ENCODE measurements at places on chromosomes 1 and 21.
A peak's percentile ranks its signal among the peaks of the same experiment; 100 is the strongest.

GRCh38 chr1:168050880-168051279 lies 85.8 kb downstream of the GPR161 start:
- no peak for DNase-seq

DNA sequence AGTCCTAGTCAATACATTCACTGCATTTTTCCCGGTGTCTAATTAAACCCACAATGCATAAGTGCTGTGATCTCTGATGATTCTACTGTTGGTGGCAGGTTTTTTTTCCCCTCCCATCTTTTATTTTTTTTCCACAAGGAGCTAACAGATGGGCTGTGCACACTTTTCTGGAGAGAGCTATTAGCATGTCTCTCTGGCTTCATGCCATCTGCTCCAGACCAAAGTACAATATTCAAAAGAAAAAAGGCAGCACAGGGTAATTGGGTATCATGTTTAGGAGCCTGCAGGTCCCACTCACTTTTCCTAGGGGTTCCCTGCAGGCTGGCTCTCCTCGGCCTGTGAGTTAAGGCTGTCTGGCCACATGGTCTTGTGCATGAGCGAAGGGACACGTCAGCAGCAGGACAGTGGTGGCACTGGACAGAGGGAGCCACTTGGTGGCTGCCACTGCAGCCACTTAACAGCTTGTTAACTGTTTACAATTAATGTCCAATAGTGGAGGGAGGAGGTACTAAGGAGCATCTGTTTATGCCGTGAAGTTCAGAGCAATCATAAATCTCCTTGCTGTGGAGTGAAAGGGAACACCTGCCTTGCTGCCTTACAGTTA lies 53.5 kb upstream of the C8B start:
- peak; percentile 50 for DNase-seq

GRCh38 chr1:71721532-71721931 lies 560.8 kb downstream of the NEGR1 start:
- no peak for DNase-seq

- DNase-seq = no peak
These were observed 202.0 kb downstream of the PBX1 start for GRCh38 chr1:164761009-164761408.

GRCh38 chr1:23436520-23437354 lies 12.2 kb upstream of the TCEA3 start:
- no peak for DNase-seq

- no peak for DNase-seq
These were observed 12.9 kb downstream of the DESI2 start for GRCh38 chr1:244665771-244666217.

DNA sequence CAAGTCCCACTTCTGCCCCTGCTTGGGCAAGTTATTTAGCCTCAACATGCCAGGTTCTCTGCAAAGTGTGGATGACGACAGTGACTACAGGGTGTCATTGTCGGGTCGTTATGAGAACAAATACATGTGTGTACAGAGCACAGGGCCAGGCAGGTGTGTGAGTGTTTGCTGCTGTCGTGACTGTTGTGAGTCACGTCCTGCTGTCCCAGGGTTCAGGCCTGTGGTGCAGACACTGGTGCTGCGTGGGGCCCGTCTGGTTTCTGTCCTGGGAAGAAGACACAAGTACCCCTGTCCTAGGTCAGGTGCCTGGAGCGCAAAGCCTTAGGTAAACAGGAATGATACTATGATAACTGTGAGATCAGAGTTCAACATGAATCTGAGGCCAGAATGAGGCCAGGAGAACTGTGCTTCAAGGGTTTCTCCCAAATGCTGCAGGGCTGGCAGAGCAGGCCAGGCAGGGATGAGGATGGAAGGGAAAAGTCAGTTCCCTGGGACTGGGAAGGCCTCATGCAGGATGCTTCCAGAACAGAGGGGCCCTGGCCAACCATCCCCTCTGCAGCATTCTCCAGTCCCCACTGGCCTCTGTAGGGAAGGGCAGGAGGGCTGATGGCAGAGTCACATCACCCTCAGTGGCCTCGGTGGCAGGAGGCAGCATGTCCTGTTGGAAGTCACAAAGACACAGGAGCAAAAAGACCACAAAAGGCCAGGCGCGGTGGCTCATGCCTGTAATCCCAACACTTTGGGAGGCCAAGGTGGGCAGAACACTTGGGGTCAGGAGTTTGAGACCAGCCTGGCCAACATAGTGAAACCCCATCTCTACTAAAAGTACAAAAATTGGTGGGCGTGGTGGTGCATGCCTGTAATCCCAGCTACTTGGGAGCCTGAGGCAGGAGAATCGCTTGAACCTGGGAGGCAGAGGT lies 15.7 kb downstream of the GPR157 start:
- no peak for DNase-seq

Measured in NCI-H446 treated with DMSO at 0.1 percent for 48 hours (cell line).